ENCODE measurements at places on chromosomes 3 and 15. TPM values are rescaled to one million over a fixed set of nuclear protein-coding genes. Genes with fewer than 3 reads are reported as not detected.
A peak's percentile ranks its signal among the peaks of the same experiment; 100 is the strongest.

- DNase-seq: no peak
These were observed 422.5 kb upstream of the CDIN1 start for GRCh38 chr15:36156879-36157427.

DNA sequence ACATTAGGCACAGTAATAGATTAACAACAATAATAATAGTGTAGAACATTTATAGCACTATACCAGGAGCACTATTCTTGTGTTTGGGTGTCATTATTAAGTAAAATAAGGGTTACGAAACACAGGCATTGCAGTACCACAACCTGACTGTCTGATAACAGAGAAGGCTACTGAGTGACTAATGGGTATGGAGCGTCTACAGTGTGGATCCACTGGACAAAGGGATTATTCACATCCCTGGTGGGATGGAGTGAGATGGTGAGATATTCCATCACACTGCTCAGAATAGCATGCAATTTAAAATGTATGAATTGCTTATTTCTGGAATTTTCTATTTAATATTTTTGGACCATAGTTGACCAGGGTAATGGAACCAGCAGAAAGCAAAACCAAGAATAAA, 18.2 kb downstream of the MINDY4B start:
- DNase-seq: no peak

TMC3 gene
- 0.32 TPM for total RNA-seq

SELENOK gene
- 49.0 TPM for total RNA-seq

DNA sequence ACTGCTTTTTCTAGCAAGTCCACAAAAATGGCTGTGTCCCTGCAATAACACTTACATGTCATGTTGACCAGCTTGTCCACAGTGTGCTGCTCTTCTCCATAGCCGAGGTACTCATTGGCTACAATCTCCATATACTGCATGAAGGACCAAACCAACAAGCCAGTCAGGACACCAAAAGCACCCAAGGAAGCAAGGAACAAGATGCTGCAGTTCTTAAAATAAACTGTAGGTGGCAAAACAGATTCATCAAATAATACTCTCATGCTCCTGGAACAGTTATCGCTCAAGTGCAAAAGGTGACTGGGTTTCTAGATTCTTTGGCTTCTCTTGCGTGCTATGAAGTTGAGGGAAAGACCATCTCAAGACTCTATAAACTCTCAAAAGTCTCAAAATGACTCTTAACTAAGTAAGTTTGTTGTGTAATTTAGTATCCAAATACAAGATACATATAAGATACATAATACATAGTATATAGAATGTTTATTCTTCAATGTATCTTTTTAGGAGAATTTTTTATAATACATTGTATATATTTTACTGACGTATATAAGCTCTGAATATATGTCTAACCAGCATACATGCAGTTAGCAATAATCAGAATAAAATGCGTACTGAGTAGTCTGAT, 57.0 kb downstream of the NEK10 start:
- no peak for DNase-seq

- no peak for DNase-seq
These were observed 25.9 kb upstream of the RAB6B start for GRCh38 chr3:133921592-133921991.

DNA sequence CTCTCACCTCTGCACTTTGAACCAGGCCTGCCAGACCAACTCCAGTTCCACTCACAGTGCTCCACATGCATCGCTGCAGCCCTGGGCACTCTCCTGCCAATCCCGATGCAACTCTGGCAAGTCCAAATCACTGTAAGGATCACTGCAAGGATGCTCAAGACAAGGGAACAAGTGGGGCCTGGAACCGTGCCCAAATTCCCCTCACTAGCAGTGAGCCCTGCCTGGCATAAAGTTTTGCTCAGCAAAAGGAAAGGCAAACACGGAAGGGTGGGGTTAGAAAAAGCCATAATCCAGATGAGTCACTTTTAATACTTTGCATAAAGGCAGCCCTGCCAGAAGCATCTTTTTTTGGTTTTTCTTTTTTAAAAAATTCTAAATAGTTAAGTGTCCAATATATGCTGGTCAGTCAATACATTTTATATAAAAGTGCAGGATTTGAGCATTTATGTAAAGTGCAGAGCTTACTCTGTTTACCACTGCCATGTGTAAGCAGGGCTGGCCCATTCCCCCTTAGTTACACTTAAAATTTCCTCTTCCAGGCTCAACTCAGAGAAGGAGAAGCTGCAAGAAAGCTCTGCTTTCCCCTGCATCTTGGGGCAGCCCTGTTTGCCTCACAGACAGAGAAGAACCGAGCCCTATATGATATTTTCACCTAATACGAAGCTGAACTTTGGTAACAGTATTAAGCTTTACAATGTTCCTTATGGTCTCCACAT, 102.2 kb downstream of the CD47 start:
- peak; percentile 83 for DNase-seq

INKA1 gene
- 0.74 TPM for total RNA-seq

- DNase-seq: no peak
These were observed 244.2 kb downstream of the TLE3 start for GRCh38 chr15:69853544-69853951.

AHSG gene
- total RNA-seq: not detected

SENP2 gene
- 56.9 TPM for total RNA-seq

DNA sequence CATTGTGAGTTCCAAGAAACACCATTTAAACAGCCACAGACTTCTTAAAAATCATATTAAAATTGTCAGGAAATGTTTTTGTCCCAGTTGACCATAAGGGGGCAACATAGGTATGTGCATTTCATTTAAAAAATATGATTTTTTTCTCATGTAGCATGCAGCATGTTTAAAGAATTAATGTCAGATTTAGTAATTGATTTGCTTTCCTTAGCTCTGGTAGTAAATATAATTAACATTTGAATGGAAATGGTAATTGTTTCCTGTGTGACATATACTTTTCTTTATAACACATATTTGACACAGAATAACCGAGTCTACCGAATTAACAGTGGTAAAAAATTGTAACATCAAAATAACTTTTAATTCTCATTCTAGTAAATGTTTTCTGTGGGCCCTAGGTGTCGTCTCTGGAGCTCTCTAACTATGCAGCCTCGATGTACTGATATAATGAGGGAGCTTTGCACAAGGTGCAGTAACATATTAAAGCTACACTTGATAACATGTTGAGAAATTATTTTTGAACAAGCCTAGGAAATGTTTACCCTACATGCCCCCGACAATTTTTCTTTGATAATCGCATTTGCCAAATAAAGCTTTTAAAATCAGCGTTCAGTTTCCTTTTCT, 34.9 kb downstream of the NXPE3 start:
- DNase-seq: no peak

DNA sequence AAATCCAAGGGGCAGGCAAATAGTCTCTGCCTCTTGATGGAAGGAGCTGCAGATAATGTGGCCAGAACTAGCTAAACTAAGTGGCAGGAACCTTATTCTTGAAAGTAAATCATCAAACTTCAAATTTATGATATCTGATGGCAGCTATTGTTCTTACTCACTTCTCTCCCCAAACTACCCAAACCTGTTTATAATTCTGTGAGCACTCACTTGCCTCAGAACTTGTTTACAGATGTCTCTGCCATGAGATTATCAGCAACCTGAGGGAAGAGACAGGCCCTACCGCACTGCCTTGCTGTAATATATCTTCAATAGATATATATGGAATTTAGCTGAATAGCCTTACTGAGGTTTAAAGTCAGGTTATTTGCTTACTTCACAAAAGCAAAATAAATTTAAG, 2.2 kb upstream of the B3GALNT1 start:
- no peak for DNase-seq

ARPP21 gene
- 0.28 TPM for total RNA-seq

GRIP2 gene
- total RNA-seq: 0.69 TPM

SGO1 gene
- total RNA-seq: not detected

- DNase-seq: no peak
These were observed 2.2 kb downstream of the INAFM2 start for GRCh38 chr15:40325700-40326099.

GRCh38 chr15:89623165-89623564, 32.1 kb downstream of the KIF7 start:
- no peak for DNase-seq

- no peak for DNase-seq
These were observed 76.0 kb upstream of the NECTIN3 start for GRCh38 chr3:110995461-110996231.

DNA sequence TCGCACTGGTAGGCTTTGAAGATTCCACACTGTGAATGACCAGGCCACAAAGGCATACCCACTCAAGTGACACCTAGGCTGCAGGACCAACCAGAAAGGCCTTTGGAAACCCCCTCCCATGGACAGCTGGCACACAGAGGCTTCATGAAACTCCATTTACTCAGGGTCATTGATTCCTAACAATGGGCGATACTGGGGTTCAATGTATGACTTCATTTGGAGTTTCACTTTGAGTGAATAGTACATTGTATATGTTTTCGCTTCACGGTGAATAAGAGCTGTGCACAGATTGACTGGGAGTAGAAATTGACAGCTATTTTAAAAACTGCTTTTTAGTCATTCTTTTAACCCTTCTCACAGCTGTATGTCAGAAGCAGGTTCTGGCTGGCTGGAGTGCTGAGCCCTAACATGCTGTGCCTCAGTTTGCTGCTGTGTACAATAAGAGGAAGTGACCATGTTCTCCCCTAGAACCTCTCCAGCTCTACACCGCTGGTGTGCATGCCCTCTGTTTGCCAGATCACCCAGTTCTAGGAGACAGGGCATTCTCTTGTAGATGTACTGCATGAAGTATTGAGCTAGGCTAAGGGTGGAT, 15.4 kb upstream of the CX3CR1 start:
- DNase-seq: no peak

DNA sequence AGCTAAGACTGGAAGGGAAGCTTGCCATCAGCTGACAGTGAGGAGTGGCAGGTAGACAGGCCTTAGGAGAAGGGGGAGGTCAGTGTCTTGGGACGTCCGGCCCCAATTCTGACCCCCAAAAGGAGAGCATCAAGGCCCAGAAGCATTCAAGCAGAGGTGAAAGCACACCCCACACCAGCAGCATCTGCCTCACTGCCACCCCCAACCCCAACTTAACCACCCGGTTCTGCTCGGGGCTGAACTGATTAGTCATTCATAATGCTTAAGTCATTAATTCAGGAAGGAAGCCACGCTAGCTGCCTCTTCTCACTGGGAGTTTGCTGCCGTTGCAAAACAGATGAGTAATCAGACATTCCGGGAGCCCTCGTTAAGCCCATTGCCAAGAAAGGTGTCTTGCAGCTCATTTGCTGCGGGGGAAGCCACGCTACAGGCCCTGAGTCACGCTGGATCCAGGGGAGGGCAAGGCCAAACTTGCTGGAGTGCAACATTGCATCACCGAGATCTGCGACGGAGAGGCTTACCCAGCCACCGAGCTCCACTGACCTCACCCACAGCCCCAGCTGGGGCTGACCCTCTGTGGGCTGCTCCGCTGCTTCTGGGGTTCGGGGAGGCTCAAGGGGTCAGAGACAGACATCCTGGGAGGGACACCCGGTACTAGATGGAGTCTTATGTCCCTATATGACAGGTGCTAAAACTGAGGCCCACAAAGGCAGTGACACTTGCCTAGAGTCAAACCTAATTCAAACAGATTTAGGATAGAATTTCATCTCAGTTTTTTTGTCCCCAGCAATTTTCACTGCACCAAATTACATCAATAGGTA, 46.4 kb upstream of the HES1 start:
- peak; percentile 68 for DNase-seq

GRCh38 chr3:52452570-52453221, 1.1 kb downstream of the TNNC1 start:
- DNase-seq: no peak

GRCh38 chr15:51180011-51180410, 85.3 kb upstream of the TNFAIP8L3 start:
- no peak for DNase-seq

GRCh38 chr15:70259640-70260508, 162.2 kb upstream of the TLE3 start:
- DNase-seq: no peak

DNA sequence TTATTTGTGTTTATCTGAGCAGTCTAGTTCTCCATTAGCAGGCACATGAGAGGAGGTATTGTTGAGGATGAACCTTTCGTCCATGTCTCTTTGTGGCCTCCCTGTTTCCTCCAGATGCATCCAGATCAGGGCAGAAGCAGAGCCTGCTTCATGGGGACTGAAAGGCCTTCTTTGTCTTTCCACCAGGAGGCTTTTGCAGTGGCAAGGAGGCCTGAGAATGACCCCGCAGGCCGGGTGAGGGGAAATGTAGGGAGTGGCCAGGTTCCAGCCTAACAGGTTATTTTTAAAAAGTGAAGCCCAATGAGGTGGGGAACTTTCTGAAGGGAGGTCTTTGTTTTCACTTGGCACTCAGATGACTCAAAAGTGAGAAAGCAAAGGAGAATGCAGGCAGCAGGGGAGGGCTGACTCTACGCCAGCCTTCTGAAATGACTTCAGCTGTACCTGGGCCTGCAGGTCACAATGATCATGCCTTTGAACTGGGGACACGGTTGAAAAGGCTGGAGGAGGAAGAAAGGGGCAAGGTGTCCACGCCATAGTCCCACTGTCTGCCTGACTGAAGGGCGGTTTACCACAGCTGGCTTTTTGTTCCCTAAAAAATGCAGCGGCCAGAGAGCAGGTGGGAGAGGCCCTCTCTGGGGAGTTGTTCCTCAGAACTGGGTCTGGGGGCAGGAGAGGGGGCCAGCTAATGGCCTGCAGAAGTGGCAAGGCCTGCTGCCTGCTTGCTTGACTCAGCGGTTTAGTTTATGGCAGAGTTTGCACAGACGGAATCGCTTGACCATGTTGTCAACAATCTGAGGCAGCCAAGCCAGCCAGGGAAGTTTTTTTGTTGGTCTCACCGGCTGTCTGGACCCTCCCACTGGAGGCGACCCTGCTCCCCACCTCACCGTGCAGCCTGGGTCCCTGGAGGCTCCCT, 28.7 kb downstream of the CMTM7 start:
- no peak for DNase-seq

DNA sequence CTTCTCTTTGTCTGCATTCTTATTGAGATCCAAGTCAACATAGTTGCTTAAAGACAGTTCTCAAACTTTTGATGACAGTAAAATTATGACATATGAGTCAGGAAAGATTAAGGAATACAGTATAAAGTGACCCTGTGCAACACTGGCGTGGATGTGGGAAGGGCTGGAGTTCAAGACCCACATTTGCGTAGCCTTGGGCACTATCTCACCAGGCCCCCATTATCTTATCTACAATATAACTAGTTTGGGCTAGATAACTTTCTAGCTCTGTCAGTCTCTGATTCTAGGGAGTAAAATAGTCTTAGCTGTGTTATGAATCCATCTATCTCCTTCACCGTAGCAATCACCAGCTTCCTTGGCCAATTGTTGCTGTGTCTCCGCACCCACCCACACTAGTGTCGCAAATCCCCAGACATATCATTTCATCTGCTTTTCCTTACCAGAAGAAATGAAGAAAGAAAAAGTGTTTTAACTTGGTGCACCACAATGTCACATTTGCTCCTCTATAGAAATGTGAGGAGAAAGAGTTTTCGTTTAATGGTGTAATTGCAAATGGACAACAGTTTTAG, 14.9 kb upstream of the TM4SF4 start:
- no peak for DNase-seq

DNA sequence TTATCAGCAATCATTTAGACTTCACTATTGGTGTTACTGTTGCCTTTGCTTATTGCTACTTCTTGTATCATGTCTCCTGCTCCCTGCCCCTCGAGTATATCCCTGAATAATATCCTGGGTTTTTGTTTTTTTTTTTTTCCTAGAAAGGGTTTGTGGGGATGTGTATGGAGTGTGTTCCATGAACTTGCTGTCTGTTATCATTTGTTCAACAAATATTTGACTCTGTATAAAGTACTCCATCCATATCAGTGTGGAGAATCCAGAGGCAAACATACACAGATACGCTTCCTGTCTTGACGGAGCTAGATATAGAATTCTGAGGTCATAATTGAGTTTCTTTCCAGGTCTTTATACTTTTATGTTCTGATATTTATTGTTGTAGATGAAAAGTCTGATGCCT, 31.8 kb upstream of the GOLGA6L9 start:
- no peak for DNase-seq

All from omental fat pad (tissue), 4 donors.